T-helper 17 cell (primary cell): ENCODE measurements at places on chromosomes 12 and 14.

- peaks cover 2% of the 10 kb centered on the region for H3K36me3 ChIP-seq
- peak overlapping the region; percentile 43 for H3K27ac ChIP-seq
- DNase-seq = no peak
- H3K27me3 ChIP-seq = no peaks in the 10 kb centered on the region
- H3K4me1 ChIP-seq = peaks cover 2% of the 10 kb centered on the region
These were observed 26.0 kb downstream of the GEMIN2 start for GRCh38 chr14:39140170-39140569.

GRCh38 chr14:68124979-68125731 lies 305.6 kb downstream of the RAD51B start:
- no peaks in the 10 kb centered on the region for H3K4me1 ChIP-seq
- no peak overlapping the region for H3K27ac ChIP-seq
- H3K36me3 ChIP-seq = no peaks in the 10 kb centered on the region
- no peak overlapping the region for H3K4me3 ChIP-seq
- H3K27me3 ChIP-seq = no peaks in the 10 kb centered on the region

DNA sequence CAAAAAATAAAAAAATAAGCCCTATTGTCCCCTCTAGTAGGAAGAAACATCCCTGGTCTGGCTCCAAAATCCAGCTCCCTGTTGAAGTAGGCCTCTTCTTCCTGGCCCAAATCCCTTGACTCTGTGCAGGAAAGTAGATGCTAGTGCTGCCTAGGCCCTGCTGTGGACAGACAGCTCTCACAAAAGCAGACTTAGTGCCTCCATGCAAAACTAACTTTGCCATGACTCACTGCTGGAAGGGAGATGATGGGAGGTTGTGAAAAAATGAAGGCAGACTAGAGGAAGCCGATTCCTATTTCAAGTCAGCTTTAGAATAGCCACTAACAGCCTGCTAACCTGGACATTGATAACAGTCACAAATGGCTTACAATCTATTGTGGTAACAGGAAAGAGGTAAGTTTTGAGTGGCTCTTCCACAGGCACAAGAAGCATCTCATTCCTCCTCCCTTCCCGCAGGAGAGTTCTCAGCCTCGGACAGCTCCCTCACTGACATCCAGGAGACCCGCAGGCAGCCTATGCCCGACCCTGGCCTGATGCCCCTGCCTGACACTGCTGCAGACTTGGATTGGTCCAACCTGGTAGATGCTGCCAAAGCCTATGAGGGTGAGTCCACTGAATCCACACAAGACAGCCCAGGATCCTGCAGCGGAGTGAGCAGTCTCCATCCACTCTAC lies 198.9 kb upstream of the RGS6 start:
- H3K4me1 ChIP-seq = peaks cover 5% of the 10 kb centered on the region
- H3K4me3 ChIP-seq = no peak overlapping the region
- H3K36me3 ChIP-seq = peaks cover 20% of the 10 kb centered on the region
- H3K27ac ChIP-seq = no peak overlapping the region
- H3K27me3 ChIP-seq = no peaks in the 10 kb centered on the region

DNA sequence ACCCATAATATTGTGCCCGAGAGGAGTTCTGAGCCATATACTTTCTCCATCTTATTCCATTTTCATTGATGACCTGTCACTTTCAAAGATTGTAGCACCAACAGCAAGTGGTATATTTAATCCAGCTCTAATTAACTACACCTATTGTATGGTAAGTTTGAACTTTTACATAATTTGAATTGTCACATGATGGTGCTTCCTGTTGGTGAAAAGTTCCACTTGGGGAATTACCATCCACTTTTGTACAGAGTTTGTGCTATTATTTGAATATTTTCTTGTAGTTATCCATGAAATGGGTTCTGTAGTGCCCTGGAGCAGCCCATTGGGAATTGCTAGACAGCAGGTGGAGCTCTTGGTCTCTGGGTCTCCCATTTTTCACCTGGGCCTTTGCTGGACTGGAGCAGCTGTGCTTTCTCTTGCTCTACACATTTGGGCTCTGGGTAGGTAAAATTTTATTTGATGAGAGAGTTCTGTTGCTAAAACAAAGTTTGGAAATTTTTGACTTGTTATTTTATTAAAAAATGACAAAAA lies 3.0 kb downstream of the SMCO3 start:
- peaks cover 6% of the 10 kb centered on the region for H3K4me1 ChIP-seq
- no peak overlapping the region for H3K27ac ChIP-seq
- H3K4me3 ChIP-seq = no peak overlapping the region
- H3K27me3 ChIP-seq = peaks cover 5% of the 10 kb centered on the region
- no peak for DNase-seq

DNA sequence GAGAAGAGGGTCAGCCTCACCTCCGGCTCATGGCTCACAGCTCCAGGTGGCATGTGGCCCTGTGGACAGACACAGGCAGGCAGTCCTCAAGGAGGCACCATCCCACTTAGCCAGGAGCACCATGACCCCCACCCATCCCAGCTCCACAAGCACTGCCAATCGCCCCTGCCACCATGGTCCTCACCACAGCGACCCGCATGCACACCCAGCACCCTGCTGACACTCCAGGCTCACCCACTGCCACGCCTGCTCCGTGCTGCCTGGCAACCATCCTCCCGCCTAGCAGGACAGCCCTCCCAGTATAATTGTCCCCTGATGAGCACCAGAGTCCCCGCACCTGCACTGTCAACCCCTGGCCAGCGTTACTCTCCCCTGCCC lies 50.9 kb downstream of the TRPV4 start:
- H3K36me3 ChIP-seq = no peaks in the 10 kb centered on the region
- peaks cover 5% of the 10 kb centered on the region for H3K4me1 ChIP-seq
- DNase-seq = no peak
- no peak overlapping the region for H3K27ac ChIP-seq
- H3K4me3 ChIP-seq = no peak overlapping the region

GRCh38 chr14:71261206-71261605 lies 353.9 kb downstream of the PCNX1 start:
- H3K4me3 ChIP-seq = no peak overlapping the region
